ENCODE measurements at places on chromosomes 12 and 14.

DNA sequence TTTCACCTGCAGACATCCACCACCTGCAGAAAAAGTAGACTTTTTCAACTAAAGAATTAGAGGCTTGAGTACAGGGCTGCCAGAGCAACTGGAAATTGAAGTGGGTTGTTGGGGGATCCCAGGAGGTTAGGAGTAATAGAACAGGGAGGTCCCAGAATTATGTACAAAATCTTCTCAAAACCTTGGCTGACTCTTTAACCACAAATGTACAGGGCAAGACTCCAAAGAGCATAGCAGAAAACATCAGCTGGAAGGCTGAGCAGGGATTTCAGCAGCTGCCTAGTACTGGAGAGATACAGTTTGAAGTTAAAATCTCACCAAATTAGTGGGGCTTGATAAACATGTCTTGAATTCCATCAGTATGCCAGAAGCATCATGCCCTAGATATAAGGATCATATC lies 191.6 kb downstream of the CRADD start:
- DNase-seq = no peak

GRCh38 chr12:117231750-117232149 lies 41.5 kb upstream of the FBXO21 start:
- no peak for DNase-seq

GRCh38 chr12:117236456-117237001 lies 46.3 kb upstream of the FBXO21 start:
- peak; percentile 18 for DNase-seq

DNA sequence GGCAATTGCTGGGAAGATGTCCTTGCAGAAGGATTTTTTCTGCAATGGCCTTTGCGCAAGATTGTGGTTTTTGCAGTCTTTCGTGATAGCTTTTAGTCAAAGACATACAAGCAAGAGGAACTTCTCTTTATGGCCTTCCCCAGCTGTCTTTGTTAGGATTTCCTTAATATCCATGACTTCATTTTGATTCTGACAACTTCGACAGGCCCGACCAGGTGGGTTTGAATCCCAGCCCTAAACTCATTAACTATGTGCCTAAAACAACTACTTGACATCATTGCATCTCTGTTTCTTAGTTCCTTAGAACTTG lies 13.3 kb upstream of the VRK1 start:
- DNase-seq = no peak

GRCh38 chr14:94796278-94796677 lies 26.4 kb upstream of the GSC start:
- no peak for DNase-seq

DNA sequence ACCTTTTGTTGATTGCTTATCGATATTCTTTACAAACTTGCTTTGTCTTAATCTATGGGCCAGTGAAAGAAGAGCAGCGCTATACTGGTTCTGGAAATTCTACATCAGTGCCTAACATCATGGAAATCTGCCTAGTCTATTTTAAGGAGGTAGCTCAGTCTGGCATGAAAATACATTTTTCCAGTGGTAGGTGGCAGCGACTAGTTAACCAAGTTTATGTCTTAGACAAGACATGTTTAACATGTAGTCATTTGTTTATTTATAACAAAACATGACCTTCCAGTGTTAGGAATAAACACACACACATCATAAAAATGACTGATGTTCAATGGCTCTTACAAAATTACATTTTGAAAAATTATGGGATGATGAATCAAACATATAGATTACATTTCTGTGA lies 336.0 kb upstream of the SOX5 start:
- DNase-seq = no peak

- no peak for DNase-seq
Measured at GRCh38 chr12:121996945-121997612, 24.6 kb upstream of the BCL7A start.

DNA sequence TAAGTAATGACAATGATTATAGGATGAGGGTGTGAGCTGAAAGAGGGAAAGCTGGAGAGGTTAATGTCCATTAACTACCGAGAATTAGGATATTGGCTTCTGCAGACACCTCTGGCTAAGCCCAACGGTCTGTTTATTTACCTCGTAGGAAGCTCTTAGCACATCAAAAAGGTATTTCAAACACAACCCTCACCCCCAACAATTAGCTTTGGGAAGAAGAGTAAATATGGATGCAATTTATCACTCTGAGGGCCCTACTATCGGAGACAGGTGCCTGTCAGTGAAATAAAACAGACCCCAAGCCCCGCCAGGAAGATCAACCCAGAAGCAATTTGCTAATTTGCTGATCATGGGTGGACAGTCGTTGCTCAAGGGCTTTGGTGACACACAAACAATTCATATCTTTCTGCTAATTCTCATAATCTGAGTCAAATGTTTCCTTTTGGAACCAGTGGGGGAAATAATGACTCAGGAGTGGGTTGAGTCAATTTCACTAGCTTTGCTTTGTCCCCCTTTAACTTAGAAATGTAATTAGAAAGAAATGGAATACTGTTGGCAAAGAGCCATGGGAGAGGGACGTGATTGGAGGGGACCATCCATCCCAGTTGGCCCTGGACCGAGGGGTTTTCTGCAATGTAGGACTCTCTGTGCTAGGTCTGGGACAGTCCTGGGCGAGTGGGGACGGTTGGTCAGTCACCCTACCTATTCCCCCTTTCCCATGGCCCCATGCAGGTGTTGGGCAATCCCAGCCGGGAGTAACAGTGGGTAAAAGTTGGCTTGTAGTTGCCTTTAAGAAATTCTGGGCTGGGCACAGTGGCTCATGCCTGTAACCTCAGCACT lies 99.1 kb upstream of the MED13L start:
- DNase-seq = no peak

GRCh38 chr12:132248453-132249167 lies 80.8 kb downstream of the GALNT9 start:
- no peak for DNase-seq

- DNase-seq = no peak
Measured at GRCh38 chr14:20802341-20803084, at the start of gene RNASE1. Gene RNASE1, minus strand, starts transcription at chr14:20802844. Its CDS starts 776 bp downstream, at chr14:20802068.

DNA sequence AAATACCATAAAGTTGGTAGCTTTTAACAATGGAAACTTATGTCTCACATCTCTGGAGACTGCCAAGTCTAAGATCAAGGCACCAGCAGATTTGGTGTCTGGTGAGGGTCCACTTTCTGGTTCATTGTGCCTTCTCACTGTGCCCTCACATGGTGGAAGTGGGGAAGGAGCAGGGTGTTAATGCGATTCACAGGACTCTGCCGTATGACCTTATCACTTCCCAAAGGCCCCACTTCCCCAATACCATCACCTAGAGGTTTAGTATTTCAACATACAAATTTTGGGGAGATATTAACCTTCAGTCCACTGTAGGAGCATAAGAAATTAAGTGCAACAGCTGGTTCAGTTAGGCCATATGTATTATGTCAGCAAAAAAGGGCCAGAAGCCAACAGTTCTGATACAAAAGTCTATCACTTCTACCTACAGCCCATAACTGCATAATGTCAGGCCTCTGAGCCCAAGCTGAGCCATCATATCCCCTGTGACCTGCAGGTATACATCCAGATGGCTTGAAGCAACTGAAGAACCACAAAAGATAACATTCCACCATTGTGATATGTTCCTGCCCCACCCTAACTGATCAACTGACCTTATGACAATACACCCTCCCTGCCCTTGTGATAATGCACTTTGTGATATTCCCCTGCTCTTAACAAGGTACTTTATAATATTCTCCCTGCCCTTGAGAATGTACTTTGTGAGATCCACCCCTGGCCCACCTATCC lies 24.7 kb downstream of the DDHD1 start:
- DNase-seq = no peak

- DNase-seq = no peak
Measured at GRCh38 chr14:85960756-85961155, 430.8 kb downstream of the FLRT2 start.

DNA sequence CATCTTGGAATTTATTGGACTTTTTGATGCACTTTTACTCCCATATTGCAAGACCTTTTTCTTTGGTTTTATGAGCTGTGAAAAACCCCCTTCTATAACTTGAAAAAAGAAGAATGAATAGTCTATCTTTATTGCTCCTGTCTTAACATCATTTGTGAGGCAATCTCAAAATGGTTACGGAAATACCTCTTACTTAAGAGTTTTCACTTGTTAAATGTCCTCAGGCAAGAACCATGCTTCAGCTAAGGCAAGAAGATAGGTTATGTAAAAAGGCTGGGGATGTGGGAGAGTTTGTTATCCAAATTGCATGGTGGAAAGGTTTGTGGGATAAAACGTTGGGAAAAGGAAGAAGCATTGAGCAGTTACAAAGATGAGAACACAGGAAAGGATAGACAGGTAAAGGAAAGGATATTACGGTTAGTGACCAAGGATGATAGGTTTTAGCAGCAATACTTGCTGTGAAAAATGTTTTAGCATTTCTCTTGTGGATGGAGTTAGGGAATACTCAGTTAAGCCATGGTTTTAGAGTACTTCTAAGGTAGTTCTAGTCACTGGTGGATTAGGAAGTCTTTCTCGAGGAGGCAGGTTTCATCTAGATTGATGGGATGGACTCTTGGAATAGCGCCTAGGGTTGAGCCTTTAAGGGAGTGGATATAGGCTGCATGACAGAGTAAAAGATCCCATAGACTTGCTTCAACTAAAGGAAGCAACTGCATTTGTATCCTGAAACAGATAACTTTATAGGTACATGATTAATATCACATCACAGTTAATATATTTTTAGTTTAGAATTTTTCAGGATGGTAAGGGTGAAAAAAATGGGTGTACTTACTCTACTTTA lies 30.3 kb downstream of the MDM2 start:
- no peak for DNase-seq

DNA sequence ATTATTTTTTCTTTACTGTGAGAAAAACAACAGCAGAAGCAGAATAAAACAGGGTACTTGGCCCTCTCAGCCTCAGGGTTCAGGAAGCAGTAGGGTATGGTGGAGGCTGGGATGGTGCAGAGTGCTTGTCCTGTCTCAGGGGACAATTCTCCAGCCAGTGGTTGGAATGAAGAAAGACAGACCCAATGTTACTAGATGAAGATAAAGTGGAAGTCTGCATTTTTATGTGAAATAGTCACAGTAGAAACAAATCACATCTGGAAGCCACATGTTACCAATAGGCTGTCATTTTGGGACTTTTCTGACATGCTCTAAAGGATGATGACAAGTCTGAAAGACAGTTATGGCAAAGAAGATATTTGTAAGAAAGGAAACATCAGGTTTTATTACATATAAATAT lies 32.3 kb downstream of the PROX2 start:
- DNase-seq = no peak

GRCh38 chr12:77723308-77723707 lies 107.4 kb upstream of the NAV3 start:
- DNase-seq = no peak

GRCh38 chr14:68543516-68543915 lies 249.4 kb downstream of the ZFP36L1 start:
- no peak for DNase-seq

- DNase-seq = no peak
Measured at GRCh38 chr12:113006641-113007040, 28.3 kb downstream of the OAS2 start.

DNA sequence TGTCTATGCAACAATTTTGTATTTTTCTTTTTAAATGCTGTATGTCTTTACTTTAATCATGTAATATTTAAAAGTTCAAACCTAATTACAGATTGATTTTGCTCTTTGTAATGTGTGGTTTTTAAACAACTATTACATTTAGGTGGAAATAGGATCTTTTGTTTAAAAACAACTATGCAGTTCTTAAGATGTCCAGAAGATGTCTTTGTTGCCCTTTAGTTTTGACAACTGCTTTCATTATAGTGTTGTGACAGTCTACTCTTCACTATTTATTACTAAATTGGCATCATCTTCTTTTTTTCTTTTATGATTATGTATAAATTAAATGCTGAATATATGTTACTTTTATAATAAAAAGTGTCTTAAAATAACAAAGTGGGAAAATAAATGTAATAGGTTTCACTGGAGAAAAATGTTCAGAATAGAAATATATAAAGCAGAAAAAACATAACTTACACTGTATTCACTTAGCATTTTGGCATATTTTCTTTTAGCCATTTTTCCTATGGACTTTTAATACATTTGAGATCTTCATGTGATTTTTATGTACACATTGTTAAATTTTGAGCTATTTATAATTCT lies 27.1 kb upstream of the PCNX4 start:
- no peak for DNase-seq

- DNase-seq = no peak
Measured at GRCh38 chr12:5134861-5135525, 91.3 kb downstream of the KCNA5 start.

DNA sequence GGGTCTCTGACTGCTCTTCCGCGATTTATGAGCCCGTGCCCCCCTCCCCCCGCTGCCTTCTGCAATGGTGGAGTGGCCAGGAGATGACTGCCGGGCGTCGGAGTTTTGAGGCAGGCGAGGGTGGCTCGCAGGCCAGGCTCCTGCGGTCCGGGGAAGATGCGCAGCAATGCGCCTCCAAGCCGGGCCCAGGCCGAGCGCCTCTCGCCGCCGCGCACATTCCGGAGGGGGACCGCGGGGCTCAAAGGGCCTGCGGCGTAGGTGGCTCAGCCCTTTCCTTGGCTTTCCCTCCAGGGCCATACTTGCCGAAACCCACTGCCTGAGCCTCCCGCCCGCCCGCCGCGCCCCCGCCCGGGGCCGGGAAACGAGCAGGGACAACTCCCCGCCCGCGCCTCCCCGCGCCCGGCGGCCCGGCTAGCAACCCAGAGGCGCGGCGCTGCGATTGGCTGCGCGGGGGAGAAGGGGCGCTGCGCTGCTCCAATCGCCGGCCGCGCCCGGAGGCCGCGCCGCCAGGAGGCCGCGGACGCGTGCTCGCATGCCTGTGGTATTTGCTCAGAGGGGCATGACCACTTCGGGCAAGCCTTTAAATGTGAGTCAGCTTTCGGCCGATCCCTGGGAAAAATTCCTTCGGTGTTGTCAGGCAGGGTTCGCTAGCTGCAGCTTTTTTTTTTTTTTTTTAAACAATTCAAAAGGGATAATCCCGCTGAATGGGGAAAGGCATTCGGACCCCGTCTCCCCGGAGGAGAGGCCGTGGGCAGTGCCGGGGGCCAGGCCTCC lies 157.9 kb upstream of the PARP11 start:
- peak; percentile 93 for DNase-seq

DNA sequence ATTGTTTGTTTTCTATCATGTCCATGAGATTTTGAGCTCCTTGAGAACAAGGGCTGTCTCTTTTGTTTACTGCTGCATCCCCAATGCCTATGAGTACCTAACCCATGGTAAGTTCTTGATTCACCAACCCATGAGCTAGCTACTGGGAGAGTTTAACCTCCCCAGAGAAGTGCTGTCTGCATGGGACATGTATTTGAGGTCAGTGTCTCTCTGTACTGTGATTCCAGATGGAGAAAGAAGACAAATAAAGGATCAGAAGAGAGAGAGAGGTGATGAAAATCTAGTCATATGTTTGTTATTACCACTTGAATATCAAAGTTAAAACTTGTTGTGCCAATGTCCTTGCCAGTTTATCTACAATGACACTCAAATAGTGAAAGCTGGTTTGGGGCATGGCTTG lies 421.8 kb downstream of the BCAT1 start:
- DNase-seq = no peak

DNA sequence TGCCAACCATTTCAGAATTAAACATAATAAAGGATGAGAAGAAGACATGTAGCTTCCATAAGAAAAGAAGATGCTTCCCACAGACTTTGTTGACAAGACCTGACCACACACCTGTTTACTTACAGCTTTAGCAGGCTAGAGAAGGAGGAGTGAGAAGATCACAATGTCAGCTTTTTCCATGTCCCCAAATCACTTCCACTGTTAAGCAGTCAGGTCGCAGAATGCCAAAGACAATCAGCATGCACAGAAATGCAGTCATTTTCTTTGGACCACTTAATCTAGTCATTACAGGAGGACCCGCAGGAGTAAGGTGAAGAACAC lies 314.9 kb downstream of the SSPN start:
- DNase-seq = no peak
